Activated CD4-positive, alpha-beta T cell treated with anti-CD3 and anti-CD28 coated beads, Interleukin-2, amount 10 ng/mL, durations not matched to agents 7 days and 5 days (primary cell): ENCODE measurements at places on chromosomes 7 and 10.
A peak's percentile ranks its signal among the peaks of the same experiment; 100 is the strongest.

GRCh38 chr10:89543841-89544240 lies 8.4 kb upstream of the SLC16A12 start:
- H3K36me3 ChIP-seq: no peaks in the 10 kb centered on the region
- no peaks in the 10 kb centered on the region for H3K4me1 ChIP-seq
- no peak for DNase-seq
- peaks cover 28% of the 10 kb centered on the region for H3K27me3 ChIP-seq
- no peak overlapping the region for H3K4me3 ChIP-seq

GRCh38 chr7:112449353-112449752 lies 907 bp upstream of the IFRD1 start:
- peaks cover 36% of the 10 kb centered on the region for H3K4me1 ChIP-seq
- H3K27me3 ChIP-seq: no peaks in the 10 kb centered on the region
- H3K36me3 ChIP-seq: no peaks in the 10 kb centered on the region
- peak overlapping the region; percentile 100 for H3K4me3 ChIP-seq

DNA sequence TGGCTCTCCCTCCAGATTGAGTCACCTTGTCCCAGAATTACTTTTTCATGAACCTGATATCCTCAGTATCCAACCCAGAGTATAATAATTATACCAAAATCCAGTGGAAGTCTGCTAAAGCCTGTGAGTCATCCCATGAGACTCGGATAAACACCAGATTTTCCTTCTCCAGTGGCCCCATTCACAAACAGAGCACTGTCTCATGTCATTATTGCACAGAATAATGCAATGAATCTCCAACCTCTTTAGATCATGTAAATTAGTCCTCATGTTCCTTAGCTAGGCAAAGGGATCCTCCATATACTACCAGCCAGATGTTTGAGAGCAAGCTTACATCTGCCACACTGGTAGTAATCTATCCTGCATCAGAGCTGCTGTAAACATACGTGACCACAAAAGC lies 89.0 kb downstream of the AMPH start:
- no peaks in the 10 kb centered on the region for H3K4me1 ChIP-seq
- no peak overlapping the region for H3K27ac ChIP-seq
- H3K27me3 ChIP-seq: peaks cover 8% of the 10 kb centered on the region
- no peaks in the 10 kb centered on the region for H3K36me3 ChIP-seq

GRCh38 chr10:16612981-16613355 lies 91.3 kb upstream of the C1QL3 start:
- no peaks in the 10 kb centered on the region for H3K4me1 ChIP-seq
- no peak for DNase-seq
- H3K27ac ChIP-seq: no peak overlapping the region
- H3K36me3 ChIP-seq: no peaks in the 10 kb centered on the region

DNA sequence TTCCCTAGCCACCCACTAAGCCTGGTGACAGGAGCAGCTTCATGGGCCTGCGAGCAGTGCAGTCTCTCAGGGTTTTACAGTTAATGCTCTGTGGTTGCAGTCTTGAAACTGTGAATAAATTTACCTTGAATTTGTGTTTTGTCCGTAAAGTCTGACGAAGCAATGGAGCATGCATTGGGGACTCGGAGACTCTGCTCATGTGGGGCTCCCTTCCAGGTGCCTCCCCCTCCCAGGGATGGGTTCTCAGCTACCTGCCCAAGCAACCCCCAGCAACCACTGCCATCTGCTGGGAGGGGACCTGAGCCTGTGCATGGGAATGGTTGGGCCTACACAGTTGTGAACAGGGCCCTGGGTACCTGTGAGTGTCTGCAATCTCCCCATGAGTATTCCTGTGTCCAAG lies 36.3 kb upstream of the IKZF1 start:
- H3K4me1 ChIP-seq: peaks cover 85% of the 10 kb centered on the region
- H3K4me3 ChIP-seq: peak overlapping the region; percentile 52
- peak; percentile 11 for DNase-seq
- H3K27me3 ChIP-seq: no peaks in the 10 kb centered on the region
- peak overlapping the region; percentile 98 for H3K27ac ChIP-seq

GRCh38 chr7:7304705-7305450 lies 122.5 kb downstream of the C1GALT1 start:
- peaks cover 1% of the 10 kb centered on the region for H3K27me3 ChIP-seq
- DNase-seq: no peak
- H3K4me3 ChIP-seq: no peak overlapping the region
- H3K36me3 ChIP-seq: no peaks in the 10 kb centered on the region
- H3K27ac ChIP-seq: no peak overlapping the region
- H3K4me1 ChIP-seq: no peaks in the 10 kb centered on the region

DNA sequence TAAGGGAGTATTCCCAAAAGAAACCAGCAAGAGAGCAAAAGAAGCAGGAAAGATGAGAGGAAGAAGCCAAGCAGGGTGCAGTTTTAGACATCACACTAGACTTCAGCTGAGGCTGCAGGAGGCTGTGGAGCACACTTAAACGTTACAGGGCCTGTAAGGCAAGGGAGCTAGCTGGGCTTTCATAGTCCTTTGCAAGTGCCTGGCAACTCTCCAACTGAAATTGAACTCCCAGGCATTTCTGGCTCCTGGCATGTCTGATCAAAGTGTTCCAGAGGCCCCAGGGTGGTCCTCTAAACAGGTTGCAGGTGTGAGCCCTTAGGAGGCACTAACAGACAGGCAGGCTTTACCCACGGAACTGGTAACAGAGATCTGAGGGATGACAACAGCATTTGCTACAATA lies 750.2 kb downstream of the XPNPEP1 start:
- no peak overlapping the region for H3K4me3 ChIP-seq
- H3K4me1 ChIP-seq: no peaks in the 10 kb centered on the region
- H3K27me3 ChIP-seq: no peaks in the 10 kb centered on the region
- no peak for DNase-seq

DNA sequence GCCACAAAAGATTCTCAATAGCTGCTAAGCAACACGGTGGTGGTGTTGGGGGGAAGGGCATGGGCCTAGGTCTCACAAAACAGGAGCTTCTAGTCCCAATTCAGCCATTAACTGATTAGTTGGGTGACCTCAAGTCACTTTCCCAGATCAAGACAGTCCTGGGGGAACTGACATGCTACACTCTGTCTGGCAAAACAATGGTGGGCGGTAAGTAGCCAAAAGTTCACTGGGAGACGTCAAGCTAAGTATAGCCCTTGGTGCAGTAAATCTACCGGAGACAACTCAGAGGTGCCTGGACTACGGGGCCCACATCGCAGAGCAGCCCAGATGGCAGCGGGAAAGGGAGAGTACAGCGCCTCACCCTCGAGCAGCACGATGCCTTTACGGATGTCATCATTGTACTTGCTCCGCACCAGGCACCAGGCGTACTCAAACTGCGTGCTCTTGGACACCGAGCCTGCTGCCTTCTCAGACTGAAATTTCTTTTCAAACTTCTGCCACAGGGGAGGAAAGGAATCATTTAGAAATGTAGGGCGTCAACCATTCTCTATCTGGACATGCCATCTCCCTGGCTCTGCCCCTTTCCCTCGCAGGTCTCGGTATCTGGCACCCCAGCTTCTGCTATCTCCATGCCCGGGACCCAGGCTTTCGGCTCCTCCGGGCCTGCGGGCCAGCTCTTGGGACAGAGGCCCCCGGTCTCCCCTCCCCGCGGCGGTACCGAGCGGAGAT lies 1.1 kb downstream of the FIS1 start:
- peak overlapping the region; percentile 88 for H3K4me3 ChIP-seq
- peaks cover 18% of the 10 kb centered on the region for H3K36me3 ChIP-seq
- peak overlapping the region; percentile 97 for H3K27ac ChIP-seq
- no peaks in the 10 kb centered on the region for H3K27me3 ChIP-seq
- H3K4me1 ChIP-seq: peaks cover 43% of the 10 kb centered on the region

DNA sequence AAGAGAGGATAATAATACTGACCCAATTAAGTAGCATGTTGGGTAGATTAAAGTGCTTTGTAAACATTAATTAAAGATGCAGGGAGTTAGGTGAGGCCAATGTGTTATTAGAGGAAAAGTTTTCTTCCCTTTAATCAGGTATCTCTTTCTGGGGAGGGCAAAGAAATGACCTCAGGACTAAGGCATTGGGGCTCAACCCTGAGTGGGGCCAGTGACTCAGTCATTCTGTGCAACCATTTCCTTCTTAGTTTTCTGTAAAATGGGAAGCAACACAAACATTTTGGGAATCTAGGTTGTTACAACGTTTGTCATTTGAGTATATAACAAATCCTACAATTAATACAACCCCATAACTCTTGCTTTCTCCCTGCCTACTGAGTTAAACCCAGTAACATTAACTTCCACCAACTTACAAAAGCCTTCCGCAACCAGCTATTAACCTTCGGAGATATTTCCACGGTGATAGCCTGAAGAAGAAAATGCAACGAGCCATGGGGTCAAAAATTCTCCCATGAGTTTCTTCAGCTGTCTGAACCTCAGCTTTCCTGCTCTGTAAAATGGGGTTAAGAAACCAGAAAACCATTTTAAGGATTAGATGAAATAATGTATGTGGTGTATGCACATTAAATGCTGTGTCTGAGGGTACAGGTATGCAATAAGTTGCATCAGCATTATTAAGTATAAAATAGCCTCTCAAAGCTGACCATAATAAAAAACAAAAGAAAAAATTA lies 965 bp upstream of the PROSER2 start:
- H3K27ac ChIP-seq: no peak overlapping the region
- DNase-seq: no peak
- peaks cover 50% of the 10 kb centered on the region for H3K27me3 ChIP-seq
- H3K36me3 ChIP-seq: no peaks in the 10 kb centered on the region
- peaks cover 16% of the 10 kb centered on the region for H3K4me1 ChIP-seq

DNA sequence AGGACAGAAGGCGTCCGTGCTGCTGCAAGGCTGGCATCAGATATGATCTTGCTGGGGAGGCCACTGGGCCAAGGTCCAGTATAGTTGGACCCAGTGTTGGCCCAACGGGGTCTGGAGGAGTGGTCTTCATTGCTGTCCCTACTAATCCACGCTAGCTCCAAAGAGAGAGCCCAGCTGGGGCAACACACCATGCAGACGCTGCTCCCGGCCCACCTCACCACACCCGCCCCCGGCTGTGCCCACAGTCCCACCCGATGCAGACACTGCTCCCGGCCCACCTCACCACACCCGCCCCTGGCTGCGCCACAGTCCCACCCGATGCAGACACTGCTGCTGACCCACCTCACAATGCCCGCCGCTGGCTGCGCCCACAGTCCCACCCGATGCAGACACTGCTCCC lies 121.5 kb downstream of the VIPR2 start:
- H3K27me3 ChIP-seq: no peaks in the 10 kb centered on the region
- H3K27ac ChIP-seq: no peak overlapping the region
- H3K4me1 ChIP-seq: peaks cover 6% of the 10 kb centered on the region
- H3K4me3 ChIP-seq: no peak overlapping the region
- DNase-seq: no peak

GRCh38 chr7:112205343-112206237 lies 609 bp downstream of the DOCK4 start:
- no peak overlapping the region for H3K27ac ChIP-seq
- DNase-seq: peak; percentile 31
- H3K4me1 ChIP-seq: peaks cover 33% of the 10 kb centered on the region
- H3K36me3 ChIP-seq: peaks cover 2% of the 10 kb centered on the region
- peak overlapping the region; percentile 90 for H3K4me3 ChIP-seq

GRCh38 chr10:12466704-12467305 lies 117.5 kb downstream of the CAMK1D start:
- H3K27ac ChIP-seq: no peak overlapping the region
- H3K27me3 ChIP-seq: no peaks in the 10 kb centered on the region
- peaks cover 16% of the 10 kb centered on the region for H3K4me1 ChIP-seq
- no peak overlapping the region for H3K4me3 ChIP-seq

- no peaks in the 10 kb centered on the region for H3K36me3 ChIP-seq
- no peak overlapping the region for H3K4me3 ChIP-seq
- DNase-seq: no peak
- H3K4me1 ChIP-seq: no peaks in the 10 kb centered on the region
- H3K27me3 ChIP-seq: peaks cover 7% of the 10 kb centered on the region
Observed at GRCh38 chr7:107951896-107952295, 51.1 kb downstream of the LAMB1 start.

- H3K4me3 ChIP-seq: no peak overlapping the region
- no peaks in the 10 kb centered on the region for H3K36me3 ChIP-seq
- no peaks in the 10 kb centered on the region for H3K4me1 ChIP-seq
- H3K27ac ChIP-seq: no peak overlapping the region
Observed at GRCh38 chr7:87592300-87592699, 8.4 kb downstream of the ABCB1 start.
